Esophagus squamous epithelium (tissue), 5 donors: ENCODE measurements at places on chromosomes 7 and 10.
A peak's percentile ranks its signal among the peaks of the same experiment; 100 is the strongest.

GRCh38 chr7:108335269-108335918, 120.8 kb downstream of the NRCAM start:
- no peaks in the 10 kb centered on the region for H3K27me3 ChIP-seq
- no peaks in the 10 kb centered on the region for H3K4me1 ChIP-seq
- no peak for DNase-seq
- no peak overlapping the region for H3K27ac ChIP-seq
- no peaks in the 10 kb centered on the region for H3K36me3 ChIP-seq
- H3K4me3 ChIP-seq, result no peak overlapping the region

DNA sequence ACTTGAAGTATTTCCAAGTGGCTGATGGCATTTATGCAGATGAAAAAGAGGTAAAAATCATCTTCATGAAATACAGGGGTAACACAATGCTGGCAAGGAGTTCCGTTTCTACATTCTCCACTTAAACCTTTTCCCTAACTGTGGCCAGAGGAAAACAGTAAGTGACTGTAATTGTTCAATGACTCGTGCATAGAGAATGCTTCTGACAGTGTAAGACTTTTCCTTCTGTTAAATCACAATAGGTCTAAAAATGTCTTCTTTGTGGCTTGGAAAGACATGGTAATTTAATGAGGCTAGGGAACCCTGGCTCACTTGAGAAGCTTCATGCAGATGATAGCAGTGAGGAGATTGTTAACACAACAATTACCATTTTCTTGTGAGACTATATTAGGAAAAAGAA, 50.3 kb upstream of the RSU1 start:
- no peaks in the 10 kb centered on the region for H3K27me3 ChIP-seq
- H3K4me3 ChIP-seq, result no peak overlapping the region
- no peak for DNase-seq
- no peaks in the 10 kb centered on the region for H3K4me1 ChIP-seq
- H3K36me3 ChIP-seq, result no peaks in the 10 kb centered on the region

DNA sequence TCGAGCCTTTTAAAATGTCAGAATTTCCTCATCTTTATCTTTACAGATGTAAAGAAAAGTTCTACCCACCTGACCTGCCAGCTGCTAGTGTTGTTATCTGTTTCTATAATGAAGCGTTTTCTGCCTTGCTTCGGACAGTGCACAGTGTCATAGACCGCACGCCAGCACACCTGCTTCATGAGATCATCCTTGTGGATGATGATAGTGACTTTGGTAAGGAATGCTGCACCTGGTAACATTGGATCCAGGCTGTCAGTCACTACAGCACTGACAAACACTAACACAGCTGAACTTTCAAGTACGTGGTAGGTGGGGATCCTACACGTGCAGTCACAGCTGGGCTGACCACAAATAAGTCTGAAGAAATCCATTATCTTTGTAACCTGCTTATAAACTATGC, 77.6 kb downstream of the GALNT11 start:
- no peak for DNase-seq
- no peak overlapping the region for H3K4me3 ChIP-seq
- no peak overlapping the region for H3K27ac ChIP-seq
- no peaks in the 10 kb centered on the region for H3K27me3 ChIP-seq
- H3K4me1 ChIP-seq, result no peaks in the 10 kb centered on the region
- no peaks in the 10 kb centered on the region for H3K36me3 ChIP-seq

DNA sequence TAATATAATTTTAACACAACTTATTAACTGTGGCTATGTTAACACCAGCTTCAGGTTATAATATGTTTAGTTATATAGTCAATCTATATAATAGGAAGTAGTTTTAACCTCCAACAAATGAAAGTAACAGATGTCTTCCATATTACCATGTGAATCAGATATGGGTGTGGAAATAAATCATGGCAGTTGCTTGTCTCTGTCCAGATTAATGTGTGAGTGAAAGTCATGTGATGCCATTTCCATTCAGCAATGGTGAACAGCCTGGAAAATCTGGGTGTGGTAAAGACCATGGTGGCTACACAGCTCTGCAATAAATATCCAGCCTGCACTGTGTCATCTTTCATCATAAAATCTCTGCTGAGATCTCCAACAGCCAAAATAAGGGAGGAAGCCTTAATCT, 27.8 kb downstream of the HEPACAM2 start:
- no peaks in the 10 kb centered on the region for H3K27me3 ChIP-seq
- no peaks in the 10 kb centered on the region for H3K36me3 ChIP-seq
- H3K4me3 ChIP-seq, result no peak overlapping the region

DNA sequence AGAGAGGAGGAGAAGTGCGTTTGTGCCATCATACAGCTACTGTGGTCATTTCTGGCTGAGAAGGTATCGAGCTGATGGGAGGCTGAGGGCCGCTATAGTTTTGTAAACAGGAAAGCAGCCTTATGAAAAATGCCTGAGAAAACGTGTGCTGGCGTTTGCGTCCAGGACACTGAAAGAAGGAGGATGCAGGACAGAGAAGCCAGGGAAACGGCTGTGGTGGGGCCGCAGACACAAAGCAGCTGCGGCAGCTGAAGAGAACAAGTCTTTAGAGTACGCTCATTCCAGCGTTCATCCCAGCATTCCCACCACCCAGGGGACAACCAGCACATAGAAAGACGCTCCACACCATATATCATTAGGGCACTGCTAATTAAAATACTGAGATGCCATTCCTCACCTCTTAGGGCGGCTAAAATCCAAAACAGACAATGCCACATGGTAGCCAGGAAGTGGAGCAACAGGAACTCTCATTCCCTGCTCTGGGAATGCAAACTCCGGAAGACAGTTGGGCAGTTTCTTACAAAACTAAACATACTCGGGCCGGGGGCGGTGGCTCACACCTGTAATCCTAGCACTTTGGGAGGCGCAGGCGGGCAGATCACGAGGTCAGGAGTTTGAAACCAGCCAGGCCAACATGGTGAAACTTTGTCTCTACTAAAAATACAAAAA, 18.4 kb downstream of the GNA12 start:
- DNase-seq, result no peak
- H3K27me3 ChIP-seq, result no peaks in the 10 kb centered on the region
- no peak overlapping the region for H3K27ac ChIP-seq
- no peak overlapping the region for H3K4me3 ChIP-seq
- peaks cover 12% of the 10 kb centered on the region for H3K4me1 ChIP-seq

DNA sequence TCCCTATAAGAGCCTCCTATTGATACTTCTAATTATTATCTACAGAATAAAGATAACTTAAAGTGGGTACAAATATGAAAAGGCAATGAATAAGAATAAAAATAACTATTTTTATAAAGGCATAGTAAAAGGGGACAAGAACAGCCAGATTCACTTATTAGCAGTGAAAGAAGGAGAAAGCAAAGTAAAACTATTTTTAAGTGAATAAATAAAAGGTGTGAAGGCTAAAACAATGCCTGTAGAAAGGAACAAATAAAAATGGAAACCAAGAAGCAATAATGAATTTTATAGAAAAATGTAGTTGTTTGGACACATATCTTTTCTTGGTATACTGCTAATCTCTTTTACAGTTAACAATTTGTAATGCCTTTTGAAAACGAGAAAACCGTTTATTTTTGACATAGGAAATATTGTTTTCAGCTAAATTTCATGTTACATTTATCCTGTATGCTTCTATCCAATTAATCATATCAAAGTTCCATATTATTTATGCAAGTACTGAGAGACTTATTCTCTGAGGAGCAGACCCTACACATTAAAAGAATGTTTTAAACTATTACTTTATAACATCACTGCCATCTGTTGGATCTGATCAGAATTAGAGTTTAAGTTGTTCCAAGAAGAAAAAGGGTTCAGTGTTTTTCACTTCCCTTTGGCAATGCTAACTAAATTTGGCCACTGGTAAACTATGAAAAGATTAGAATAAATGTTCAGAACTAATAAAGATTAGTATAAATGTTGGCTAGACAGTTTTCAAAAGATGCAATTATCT, 59.1 kb downstream of the ARMC3 start:
- H3K36me3 ChIP-seq, result no peaks in the 10 kb centered on the region
- H3K4me3 ChIP-seq, result no peak overlapping the region
- no peaks in the 10 kb centered on the region for H3K27me3 ChIP-seq
- no peak overlapping the region for H3K27ac ChIP-seq
- no peaks in the 10 kb centered on the region for H3K4me1 ChIP-seq

DNA sequence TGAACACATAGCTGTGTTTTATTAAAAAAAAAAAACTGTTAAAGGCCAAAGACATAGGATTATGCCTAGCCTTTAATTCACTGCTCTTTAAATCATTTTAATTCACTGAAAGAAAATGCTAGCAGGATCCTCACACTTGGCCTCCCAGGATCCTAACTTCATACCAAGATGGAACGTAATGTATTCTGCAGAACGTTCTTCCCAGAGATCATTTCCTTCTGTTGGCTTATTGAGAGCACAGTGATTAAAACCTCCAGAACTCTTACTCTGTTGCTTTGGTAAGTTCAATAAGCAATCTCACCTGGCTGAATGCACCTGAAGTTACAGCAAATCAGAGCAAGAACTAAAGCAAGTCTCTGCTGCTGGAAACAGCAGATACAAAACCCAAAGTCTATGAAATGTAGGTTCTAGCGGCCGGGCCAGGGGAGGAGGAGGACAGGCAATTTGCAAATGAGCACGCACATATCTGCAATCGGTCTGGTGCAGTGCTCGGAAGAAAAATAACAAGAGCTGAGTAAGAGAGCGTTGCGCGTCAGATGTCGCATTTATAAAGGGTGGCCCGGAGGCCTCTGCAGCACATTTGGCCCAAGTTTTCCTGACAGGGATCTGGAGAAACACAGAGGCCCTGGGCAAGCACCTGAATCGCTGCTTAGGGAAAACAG, 193.9 kb downstream of the FAM107B start:
- H3K36me3 ChIP-seq, result no peaks in the 10 kb centered on the region
- no peaks in the 10 kb centered on the region for H3K27me3 ChIP-seq
- H3K4me1 ChIP-seq, result peaks cover 7% of the 10 kb centered on the region

GRCh38 chr7:104288137-104288536, 40.3 kb upstream of the LHFPL3 start:
- H3K36me3 ChIP-seq, result no peaks in the 10 kb centered on the region
- H3K27me3 ChIP-seq, result no peaks in the 10 kb centered on the region
- no peak overlapping the region for H3K4me3 ChIP-seq
- no peak overlapping the region for H3K27ac ChIP-seq

DNA sequence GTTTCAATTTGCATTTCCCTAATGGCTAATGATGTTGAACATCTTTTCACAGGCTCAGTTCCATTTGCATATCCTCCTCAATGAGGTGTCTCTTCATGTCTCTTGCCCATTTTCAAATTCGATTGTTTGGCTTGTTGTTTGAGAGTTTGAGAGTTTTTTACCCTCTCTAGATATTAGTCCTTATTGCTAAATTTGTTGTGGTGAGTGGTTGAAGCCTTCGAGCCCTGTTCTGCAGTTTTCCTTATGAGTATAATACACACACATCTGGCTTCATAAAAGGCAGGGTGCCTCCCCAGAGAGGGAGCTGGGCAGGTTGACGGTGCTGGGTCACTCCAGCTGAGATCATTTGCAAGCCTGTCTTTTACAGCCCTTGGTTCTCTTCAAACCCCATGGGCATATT, 65.1 kb downstream of the RGS10 start:
- peaks cover 12% of the 10 kb centered on the region for H3K4me1 ChIP-seq
- DNase-seq, result no peak
- H3K36me3 ChIP-seq, result no peaks in the 10 kb centered on the region
- no peak overlapping the region for H3K27ac ChIP-seq

GRCh38 chr7:16891338-16891737, 9.6 kb upstream of the AGR3 start:
- DNase-seq, result no peak
- H3K27me3 ChIP-seq, result no peaks in the 10 kb centered on the region
- H3K4me3 ChIP-seq, result no peak overlapping the region
- no peaks in the 10 kb centered on the region for H3K36me3 ChIP-seq

DNA sequence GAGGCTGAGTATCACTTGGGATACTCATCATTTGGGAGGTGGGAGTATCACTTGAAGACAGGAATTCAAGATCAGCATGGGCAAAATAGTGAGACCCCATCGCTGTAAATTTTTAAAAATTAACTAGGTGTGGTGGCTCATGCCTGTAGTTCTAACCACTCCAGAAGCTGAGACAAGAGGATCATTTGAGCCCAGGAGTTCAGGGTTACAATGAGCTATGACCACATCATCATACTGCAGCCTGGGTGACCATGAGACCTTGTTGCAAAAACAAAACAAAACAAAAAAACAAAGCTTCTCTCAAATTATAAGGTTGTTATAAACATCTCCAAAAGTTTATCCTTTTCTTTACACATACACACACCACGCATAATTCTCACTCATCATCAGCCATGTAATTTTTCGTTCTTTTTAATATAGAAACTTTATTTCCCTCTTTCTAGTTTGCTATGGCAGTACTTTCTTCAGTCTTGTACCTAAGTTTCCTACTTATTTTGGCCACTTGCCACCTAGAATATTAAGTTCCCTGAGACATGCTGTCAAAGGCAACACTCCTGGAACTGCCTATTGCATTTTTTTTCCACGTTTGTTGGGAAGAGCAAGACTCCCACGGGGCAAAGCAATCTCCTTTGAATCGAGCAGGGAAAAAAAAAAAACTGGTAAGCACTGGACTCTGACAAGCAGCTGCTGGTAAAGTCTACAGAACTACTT, 37.1 kb downstream of the SKIDA1 start:
- no peaks in the 10 kb centered on the region for H3K36me3 ChIP-seq
- DNase-seq, result no peak
- no peaks in the 10 kb centered on the region for H3K27me3 ChIP-seq
- H3K27ac ChIP-seq, result no peak overlapping the region
- H3K4me3 ChIP-seq, result no peak overlapping the region
- no peaks in the 10 kb centered on the region for H3K4me1 ChIP-seq

DNA sequence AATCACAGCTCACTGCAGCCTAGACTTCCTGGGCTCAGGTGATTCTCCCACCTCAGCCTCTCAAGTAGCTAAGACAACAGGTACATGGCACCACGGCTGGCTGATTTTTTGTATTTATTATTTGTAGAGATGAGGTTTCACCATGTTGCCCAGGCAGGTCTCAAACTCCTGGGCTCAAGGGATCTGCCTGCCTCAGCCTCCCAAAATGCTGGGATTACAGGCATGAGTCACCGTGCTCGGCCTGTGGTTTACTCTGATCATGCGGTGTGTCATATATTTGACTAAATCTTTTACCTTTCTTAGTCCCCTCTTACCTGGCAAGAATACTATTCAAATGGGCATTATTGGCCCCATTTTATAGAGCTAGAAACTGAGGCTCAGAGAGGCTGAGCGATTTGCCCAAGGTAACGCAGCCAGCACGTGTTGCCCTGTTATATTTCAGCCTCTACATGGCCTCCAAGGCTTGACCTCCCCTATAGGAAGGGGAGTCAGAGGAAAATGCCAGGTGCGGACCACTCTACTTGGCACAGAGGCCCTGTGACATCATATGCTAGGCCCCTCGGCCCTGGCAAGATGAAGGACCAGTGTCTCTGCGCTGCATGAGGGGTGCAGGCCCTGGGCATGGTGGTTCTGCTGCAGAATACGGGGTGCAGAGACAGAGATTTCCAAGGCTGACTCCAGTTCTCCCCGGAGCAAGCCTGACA, 8.2 kb downstream of the ZCCHC24 start:
- H3K4me3 ChIP-seq, result no peak overlapping the region
- peak overlapping the region; percentile 96 for H3K27ac ChIP-seq
- H3K27me3 ChIP-seq, result no peaks in the 10 kb centered on the region

- H3K4me3 ChIP-seq, result no peak overlapping the region
- H3K27ac ChIP-seq, result no peak overlapping the region
- H3K4me1 ChIP-seq, result peaks cover 16% of the 10 kb centered on the region
- no peaks in the 10 kb centered on the region for H3K36me3 ChIP-seq
Observed at GRCh38 chr10:48651839-48652238, 32.8 kb upstream of the WDFY4 start.
